ENCODE measurements at places on chromosomes 6 and 20.
A peak's percentile ranks its signal among the peaks of the same experiment; 100 is the strongest.

DNA sequence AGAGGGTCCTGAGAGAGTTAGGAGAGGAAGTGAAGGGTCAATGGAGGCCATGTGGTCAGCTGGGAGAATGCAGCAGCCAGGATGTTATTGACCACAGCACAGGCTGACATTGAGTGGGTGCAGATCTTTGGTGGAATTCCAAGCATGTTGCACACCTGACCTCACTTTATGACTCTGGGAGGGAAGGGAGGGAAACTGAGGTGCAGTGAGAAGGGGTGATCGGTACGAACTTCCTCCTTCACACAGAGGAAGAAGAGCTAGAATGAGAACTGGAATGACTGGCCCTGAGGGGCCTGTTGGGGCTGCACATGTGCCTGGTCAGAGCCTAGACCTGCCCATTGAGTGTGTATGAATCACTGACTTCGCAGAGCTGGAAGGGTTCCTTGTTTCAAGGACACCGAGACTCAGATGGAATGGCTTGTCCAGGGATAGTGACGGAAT is 9.8 kb downstream of the FAM83D start:
- no peak for DNase-seq

- DNase-seq: no peak
Observed at GRCh38 chr6:51472745-51473487, 614.5 kb downstream of the PKHD1 start.

GRCh38 chr6:161658211-161658610 is 384.4 kb upstream of the AGPAT4 start:
- no peak for DNase-seq

DNA sequence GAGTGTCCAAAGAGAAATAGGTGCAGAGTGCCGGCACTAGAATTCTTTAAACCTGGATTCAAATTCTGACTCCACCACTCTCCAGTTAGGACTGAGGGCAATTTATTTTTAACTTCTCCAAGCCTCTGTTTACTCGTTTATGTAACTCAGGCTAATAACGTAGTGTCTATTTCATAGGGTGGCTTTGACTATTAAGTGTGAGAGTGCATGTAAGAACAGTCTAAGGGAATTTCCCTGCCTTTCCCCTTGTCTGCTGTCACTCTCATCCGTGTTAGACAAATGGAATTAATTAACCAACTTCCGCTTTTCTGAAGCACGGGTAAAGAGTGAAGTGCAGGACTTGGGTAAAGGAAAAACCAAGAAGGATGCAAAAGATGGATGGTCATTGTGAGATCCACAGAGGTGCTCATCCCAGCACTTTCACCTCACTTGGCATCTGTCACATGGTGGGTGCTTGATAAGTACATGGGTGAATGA is 4.1 kb upstream of the ZKSCAN8 start:
- no peak for DNase-seq

DNA sequence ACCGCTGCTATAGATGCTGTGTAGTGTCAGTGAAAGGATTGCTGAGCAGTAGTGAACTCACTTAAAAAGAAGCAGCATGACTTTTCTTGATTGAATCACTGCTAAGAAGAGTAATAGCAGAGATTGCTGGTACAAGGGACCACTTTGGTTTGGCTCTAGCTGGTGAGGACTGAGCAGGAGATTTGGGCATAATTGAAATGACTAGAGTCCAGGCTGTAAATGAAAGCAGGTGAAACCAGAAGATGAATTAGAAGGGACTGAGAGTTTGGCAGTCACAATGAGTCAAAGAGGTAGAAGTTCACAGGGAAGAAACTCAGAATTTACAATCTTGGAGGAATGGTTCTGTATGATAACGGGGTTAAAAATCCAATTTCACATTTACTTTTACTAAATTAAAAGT is 19.1 kb upstream of the REV3L start:
- no peak for DNase-seq

GRCh38 chr6:128567029-128567428 is 46.6 kb upstream of the PTPRK start:
- no peak for DNase-seq

GRCh38 chr20:49687595-49688567 is 25.8 kb downstream of the B4GALT5 start:
- no peak for DNase-seq

DNA sequence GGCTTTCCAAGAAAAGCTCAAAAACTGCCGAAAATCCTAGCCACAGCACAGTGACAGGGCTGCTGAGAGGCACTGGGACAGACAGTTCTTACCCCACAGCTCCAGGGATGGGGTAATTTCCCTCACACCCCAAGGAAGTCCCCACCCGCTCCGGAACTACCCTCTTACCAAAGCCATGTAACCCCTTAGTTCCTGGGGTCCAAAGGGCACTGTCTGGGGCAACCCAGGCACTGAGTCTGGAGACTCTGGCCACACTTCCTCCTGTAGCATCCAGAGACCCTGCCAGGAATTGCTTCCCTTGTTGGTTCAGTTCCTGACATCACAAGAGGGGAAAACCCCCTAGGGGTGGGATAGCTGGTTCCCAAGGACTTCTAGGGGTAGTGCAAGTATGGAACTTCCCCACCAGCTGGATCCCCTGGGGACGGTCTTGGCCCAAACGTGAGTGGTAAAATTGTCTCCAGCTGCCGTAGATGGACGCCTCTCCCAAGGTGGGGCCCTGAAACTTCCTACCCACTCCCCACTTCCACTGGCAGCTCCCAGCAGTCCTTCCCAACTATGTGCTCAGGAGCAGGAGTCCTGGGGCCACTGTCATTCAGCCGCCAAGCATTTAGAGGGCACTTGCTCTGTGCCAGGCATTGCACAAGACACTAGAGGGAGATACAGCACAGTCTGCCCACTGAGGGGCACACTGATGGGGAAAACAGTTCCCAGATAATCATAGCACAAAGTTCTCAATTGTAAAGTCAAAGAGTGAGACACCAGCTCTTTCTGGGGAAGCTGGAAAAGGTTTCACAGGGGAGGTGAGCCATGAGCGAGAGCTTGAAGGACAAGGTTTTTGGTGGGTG is 17.2 kb upstream of the HCK start:
- DNase-seq: no peak

- DNase-seq: no peak
Observed at GRCh38 chr20:32527447-32528055, 57.6 kb downstream of the NOL4L start.

DNA sequence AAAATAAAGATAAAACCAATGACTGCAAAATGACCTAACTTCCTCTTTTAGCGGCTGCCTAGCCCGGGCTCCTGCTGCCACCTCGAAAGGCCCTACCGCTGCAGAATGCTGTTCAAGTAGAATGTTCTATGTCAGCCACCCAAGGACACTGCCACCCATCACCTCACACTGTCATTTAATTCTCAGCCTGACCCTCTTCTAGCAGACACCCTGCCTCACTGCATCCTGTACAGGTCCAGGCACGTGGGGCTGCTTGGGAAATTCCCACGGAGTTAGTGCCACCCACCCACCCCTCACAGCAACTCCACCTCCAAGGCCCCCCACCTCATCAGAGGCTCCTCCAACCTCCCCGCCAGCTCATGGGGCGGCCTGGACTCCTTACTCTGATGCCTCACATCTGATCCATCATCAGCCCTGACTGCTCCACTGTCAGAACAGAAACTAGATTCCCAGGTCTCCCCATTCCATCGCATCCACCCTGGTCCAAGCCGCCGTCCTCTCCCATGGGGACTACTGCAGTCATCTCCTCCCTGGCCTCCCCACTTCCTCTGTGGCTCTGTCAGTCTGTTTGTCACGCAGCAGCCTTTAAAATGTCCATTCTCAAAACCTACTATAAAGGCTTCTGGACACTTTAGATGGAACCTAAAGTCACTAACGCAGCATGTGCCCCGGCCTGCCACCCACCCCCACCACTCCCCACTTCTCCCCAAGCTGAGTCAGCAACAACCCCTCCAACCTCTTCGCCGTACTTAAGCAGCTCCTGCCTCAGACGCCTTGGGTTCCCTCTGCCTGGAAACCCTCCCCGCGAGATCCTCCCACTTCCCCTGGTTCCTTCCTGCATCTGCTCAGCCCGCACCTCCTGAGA is 17.0 kb downstream of the NFATC2 start:
- DNase-seq: no peak

DNA sequence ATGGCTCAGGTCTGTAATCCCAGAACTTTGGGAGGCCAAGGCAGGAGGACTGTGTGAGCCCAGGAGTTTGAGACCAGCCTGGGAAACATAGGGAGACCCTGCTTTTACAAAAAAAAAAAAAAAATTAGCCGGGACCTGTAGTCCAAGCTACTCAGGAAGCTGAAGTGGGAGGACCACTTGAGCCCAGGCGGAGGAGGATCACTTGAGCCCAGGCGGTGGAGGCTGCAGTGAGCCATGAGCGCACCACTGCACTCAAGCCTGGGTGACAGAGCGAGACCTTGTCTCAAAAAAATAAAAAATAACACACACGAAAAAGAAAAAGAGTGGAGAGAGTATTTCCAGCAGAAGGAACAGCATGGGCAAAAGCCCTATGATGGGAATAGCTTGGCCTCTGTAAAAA is 2.0 kb downstream of the TTLL9 start:
- DNase-seq: no peak

GRCh38 chr6:127737009-127737486 is 160.1 kb downstream of the C6orf58 start:
- peak; percentile 36 for DNase-seq

DNA sequence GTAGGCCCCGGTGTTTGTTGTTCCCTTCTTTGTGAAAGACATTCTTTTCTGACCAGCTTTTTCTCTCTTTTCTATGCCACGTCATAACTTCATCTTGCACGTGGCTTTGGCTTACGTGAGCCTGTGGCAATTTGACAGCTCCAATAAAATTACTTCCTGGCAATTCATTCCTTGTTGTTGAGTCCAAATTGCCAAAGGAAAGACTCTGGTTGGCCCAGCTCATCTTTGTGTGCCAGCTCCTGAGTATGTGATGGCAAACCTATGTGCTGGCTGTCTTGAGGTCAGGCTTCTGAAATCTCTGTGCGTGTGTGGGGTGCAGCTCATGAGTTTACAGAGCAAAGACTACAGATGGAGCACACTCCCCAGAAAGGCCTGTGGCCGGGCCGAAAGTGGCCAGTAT is 272.5 kb upstream of the SGK1 start:
- DNase-seq: no peak

- no peak for DNase-seq
Observed at GRCh38 chr6:110432285-110432900, 17.0 kb upstream of the DDO start.

DNA sequence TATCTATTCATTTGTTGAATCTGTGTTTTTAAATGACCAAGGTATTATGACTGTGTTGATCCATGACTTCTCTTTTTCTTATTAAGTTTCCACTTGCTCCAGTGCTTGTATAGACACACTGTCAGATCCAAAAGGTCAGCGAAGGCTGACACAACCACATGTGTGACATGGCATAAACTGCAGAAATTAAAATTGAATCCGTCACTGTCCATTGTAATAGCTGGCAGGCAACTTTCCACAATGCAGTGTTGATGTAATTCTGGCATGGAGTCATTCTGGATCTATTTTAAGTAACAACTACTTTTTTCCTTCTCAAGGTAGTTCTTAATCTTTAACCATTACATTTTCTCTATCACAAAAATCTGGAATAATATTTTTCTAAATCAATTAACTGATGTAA is 145.3 kb downstream of the AIG1 start:
- DNase-seq: no peak

DNA sequence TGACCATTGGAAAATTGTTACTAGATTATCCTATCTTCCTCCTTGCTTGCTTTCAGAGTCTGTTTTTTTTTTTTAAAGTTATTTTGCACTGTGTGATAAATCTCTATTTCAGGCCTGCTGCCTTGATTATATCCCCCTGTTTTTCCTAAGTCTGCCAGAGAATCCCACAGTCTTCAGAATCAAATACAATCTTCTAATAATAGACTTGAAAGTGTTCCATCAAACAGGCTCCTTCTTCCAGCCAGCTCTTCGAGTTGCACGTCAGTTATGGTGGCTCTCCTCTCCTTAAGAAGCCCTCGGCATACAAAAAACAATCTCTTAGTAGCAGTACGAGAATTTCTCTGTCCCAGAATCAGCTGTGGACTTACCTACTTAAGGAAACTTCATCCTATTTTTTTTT is 92.9 kb upstream of the NOX3 start:
- no peak for DNase-seq

DNA sequence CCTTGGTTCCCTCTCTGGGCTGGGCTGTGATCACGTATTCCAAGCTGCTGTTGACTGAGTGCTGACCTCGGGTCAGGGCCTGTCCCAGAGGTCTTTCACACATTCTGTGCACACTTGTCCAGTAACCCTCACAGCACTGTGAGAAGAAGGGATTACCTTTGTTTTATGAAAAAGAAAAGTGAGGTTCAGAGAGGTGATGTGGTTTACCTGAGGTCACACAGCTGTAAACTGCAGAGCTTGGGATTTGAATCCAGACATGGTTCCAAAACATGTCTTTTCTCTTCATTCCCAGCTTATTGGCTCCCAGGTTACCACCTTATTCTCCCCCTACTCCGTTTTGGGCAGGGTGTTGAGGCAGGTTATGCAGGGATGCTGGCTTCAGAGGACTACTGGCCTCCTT is 28.4 kb upstream of the CDH22 start:
- DNase-seq: no peak

DNA sequence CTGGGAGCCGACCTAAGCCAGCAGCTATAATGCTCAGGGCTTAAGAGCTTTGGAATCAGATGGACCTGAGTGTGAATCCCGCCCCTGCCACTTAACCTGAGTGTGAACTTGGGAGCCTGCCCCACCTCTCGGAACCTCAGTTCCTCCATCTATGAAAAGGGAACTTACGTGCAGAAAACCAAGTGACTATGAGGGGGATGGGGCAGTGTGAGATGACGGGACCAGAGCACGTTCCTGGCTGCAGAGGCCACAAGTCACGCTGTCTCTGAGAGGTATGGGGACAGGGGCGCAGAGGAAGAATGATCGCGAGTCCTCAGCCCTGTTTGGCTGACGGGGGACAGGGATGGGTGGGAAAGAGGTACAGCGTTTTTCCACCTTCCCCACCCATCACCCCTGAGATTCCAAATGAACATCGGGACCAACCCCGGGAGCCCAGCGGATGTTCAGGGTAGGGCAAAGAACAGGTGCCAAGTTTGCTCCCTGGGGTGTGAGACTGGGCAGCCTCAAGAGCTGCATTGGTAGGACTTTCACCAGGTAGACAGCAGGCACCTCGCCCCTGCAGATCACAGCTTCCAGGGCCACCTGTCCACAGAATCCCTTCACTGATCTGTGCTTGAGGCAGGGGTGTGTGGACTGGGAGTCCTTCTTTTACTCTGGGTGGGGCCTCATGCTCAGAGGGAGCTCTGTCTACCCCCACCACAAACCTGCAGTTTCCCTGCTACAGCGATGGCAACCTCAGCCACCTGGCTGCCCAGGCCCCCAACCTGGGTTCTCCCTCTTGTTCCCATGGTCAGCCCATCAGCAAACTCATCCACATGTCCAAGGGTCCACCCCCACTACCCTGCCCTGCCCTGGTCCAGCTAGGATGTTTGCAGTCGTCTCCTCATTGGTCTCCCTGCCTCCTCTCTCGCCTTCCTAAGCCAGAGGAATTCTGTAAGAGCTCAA is 85.8 kb downstream of the CEBPB start:
- no peak for DNase-seq

Data from HuH-7 (cell line).